ENCODE measurements at places on chromosomes 12 and 14.

GRCh38 chr12:1662761-1663439 is 28.0 kb upstream of the ADIPOR2 start:
- no peak for DNase-seq

DNA sequence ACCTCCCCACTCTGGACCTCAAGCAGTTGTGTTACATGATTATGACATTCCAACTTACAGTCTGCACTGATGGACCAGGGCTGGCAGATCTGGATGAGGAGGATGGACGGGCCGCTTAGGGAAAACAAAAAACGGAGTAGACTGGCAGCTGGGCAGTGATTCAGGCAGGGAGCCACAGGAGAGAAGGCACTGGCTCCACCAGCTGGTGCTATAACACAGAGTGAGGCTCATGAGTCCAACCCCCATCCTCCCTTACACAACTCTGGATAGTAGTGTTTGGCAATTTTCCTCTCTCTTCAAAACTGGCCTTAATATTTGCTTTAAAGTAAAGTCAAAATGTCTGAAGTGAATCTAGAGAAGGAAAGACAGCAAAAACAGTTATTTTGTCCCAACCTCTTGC is 9.7 kb upstream of the RIC8B start:
- no peak for DNase-seq

DNA sequence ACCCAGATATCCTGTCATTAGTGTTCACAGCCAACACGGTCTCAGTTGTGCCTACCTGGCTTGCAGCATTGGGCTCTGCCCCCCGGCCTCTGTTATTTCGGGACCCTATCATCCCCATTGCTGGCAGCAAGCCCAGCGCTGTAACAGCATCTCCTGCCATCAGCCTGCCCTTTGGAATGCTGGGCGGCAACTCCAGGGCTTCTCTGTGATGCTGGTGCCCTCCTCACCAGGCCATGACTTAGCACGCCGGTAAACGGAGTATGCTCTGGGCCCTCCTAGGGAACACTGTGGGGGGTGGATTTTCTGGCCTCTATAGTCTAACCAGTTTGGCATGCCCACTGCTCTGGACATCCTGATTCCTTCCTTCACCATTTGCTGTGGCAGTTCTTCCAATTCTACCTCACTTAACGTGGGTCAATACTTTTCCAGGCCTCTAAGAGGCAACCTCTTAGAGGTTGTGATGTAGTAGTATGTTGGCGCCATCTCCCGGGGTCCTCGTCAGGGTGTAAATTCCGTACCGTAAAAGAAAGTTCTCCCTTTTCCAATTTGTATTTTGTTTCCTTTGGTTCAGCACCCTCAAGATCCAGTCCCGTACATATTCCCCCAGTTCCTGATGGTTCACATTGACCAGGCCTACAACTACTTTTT is 80.0 kb downstream of the SINHCAF start:
- no peak for DNase-seq

DNA sequence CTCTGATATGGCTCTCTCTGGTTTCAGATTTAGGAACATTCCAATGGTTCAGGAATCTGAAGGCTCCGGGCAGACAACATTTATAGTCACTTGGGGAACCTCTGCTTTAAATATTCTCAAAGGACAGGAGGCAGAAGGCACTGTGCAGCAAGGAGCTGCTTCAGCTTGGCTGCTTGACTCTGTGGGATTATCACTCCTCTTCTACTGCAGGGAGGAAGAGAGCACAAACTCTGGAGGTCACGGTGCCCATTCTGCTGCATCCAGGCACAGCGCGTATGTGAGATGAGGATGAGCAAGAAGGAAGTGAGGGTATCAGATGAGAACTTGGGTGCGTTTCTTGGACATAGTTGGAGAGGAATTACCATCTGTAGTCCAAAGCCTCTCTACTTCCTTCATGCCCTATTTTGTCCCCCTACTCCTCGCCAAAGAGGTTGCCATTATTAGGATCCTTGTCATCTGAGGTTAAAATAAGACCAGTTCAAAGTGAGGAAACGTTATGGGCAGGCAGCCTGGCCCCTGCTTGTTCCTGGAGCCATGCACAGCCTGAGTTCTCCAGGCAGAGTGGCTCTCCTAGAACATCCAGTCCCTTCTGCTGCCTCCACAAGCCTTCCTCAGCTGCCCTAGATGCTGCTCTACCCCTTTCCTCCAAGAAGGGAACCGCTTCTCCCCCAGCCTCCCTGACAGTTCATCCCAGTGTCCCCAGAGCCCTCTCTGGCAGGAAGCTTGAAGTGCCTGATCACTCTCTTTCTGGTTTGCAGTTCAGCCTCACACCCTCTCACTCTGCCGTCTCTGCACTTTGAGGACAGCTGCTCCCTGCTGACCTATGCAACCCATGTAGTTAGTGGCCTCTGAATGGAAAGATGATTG is 12.5 kb downstream of the FGF6 start:
- DNase-seq: no peak

DNA sequence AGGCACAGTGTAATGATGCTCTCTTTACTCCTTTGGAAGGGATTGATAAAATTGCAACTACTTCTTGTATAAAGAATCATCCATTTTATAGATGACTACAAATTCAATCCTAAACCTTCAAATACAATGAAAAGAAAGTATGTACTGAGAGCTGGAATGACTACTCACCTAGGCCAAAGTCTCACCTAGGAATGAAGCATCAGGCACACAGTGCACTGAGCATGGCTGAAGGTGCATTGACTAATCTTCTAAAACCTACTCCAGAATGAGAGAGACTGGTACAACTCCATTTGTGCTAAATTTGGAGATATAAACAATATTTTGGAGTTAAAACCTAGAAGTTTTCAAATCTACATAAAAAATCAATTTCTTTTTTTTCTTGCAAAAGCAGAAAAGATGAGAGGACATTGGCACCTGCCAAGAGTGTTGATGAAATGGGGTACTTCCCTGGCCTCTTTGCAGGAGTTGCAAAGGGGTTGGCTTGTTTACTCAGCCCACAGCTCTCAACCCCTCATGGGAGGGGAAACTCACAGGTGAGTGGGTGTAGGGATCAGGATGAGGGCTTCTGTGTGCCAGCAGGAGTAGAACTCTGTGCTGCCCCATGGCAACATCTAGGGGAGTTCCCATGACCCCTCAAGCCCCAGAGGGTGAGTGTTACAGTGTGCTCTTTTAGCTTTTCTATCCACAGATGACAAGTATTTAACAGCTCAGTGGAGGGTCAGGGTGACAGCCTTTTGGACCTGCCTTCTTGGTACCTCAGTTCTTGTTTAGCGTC is 31.3 kb downstream of the CLECL1 start:
- no peak for DNase-seq

DNA sequence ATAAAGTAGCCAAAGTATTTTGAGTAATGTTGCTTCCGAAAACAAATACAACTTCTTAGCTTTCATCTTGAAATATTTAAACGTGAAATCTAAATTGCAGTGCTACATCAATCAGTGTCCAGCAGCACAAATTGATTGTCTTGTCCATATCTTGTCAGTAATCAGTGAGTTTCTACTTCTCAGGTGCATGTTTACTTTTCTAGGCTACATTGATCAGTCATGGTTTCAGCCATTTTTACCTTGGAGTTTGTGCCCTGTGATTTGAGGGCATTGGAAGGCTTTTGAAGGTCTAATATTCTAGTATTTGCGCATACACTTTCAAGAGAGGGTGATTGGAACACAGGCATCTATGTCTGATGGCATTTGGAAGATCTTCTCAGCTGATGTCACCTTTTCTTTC is 12.4 kb downstream of the RMST start:
- no peak for DNase-seq

DNA sequence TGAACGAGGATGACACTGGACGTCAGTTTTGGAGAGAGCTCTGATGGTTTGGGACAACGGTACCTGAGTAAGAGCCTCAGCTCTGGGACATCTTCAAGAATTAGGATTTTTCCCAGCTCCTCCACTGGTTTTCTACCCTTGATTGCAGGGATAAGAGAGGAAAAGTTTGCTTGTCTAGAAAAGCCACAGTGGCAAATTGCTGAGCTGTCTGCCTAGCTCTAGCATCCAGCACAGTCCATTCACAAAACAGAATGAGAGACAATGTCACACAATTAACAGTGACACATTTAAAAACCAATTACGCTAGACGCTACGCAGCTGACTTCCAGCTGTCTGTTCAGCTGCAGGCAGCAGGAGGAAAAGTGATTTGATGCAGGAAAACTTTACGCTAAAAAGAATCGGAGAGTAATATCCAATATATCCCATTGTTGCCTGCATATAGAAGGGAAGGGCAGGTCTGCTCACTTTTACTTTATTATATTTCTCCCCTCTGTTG is 168.1 kb upstream of the PRICKLE1 start:
- no peak for DNase-seq

- DNase-seq: no peak
These were observed 365.6 kb upstream of the TBX3 start for GRCh38 chr12:115049614-115050013.

GRCh38 chr12:106133136-106134087 is 5.3 kb downstream of the NUAK1 start:
- no peak for DNase-seq

GRCh38 chr14:87468531-87468930 is 524.5 kb downstream of the GALC start:
- DNase-seq: no peak

DNA sequence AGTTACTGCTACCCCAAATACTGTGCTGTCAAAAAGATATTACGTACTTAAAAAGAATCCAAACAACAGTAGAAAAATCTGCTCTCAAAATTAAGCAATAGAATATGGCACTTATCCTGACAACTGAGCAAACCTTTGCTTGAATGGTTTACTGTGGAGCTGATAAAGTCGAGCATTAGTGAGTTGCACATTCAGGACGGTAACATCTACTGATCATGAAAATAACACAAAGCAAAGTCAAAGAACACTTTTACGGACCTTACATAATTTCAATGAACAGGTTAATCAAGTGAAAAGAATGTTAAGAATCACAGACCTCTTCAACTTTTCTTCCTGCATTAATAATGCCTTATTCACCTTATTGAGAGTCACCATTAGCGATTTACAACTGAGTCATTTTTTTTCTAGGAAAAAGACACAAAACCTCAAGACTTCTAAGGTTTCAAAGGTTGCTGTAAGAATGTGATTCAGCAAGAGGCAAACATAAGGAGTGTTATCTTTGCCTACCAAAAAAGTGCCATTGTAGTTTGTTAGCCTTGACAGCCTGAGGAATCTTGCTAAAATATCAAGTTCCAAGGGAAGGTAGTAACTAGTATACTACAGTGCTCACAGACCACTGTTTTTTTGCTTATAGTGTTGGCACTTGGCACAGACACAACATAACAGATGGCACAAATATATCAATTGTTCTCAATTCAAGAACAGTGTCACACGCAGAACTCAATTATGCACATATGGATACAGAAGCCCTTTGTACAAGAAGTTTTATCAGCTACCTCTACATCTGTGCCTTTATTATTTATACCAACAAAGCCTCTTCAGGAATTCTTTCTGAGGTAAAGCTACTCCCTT is 334.2 kb upstream of the RPL10L start:
- no peak for DNase-seq

GRCh38 chr14:101120641-101121507 is 217.4 kb upstream of the RTL1 start:
- no peak for DNase-seq

DNA sequence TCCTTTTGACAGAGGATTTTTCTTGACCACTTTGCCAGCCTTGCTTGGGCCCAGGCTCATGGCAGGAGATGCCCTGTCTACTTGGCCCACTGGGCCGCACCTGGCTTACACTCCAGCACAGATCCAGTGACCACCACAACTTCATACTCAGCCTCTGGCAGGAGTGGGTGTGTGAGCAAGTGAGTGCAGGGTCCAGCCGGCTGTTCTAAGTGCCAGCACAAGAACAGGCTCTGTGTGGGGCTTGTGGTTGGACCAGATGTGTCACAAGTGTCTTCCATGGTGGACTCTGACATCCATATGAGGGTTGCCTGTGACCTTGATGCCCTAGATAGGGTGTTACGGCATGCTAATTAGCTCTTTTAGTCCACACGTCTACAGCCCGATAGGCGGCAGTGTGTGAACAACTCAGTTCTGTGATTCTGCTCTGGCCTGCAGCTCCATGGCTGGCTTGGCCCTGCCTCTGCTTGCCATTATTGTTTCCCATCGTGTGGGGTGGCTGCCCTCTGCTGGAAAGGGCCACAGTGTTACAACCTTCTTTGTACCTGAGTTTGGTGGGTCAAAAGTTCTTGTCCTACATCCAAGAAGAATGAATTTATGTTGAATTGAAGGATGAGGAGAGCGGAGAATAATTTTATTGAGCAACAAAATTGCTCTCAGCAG is 1089.1 kb downstream of the SLC6A15 start:
- no peak for DNase-seq

DNA sequence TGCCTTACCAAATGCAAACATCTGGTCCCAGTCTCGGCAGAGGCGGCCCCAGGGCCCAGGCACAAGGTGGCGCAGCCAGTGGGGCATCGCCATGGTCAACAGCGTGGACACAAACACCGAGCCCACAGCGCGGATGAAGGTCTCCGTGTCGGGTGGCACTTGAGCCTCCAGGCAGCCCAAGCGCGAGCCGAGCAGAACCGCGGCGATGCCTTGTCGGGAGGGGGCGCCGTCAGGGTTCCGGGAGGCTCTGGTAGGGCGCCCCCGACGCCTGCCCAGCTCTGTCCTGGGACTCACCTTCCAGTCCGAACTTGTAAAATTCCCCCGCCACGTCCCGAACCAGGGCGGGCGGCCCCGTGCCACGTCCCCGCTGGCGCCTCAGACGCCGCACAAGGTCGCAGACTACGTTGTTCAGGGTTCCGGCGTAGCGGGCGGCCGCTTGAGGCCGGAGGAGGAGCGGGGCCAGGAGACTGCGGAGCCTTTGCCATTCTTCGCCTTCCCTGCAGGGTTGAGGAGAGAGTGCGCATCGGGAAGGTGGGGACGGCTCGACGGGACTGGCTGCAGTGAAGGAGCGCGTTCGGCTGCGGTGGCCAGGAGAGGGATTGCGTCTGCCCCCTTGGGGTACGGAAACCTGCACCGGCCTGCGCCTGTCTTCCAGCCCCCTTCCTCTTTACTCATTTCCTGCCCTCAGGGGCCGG is 1.7 kb downstream of the CYP27B1 start:
- no peak for DNase-seq

- DNase-seq: no peak
These were observed 336.8 kb upstream of the TMTC1 start for GRCh38 chr12:30120522-30120921.

GRCh38 chr12:5916785-5917290 is 28.2 kb downstream of the ANO2 start:
- no peak for DNase-seq

- no peak for DNase-seq
These were observed 230.5 kb downstream of the AKAP6 start for GRCh38 chr14:32559590-32559989.

DNA sequence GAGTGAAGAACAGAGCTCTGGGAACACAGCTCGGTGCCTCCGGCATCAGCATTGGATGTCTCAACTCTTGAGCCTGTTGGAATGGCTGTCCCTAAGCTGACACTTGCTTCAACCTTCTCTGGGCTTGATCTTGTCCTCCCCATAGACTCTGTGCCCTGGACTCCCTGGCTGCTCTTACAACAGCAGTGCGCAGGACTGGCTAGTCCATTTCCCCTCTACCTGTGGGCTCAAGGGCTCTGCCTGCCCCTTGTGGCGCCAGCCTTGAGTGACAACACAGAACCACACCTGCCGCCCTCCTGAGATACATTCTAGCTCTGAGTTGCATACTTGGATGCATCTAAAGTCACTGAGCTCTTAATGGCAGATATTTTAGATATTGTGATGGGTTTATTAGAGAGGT is 6.2 kb downstream of the CRADD start:
- DNase-seq: no peak

GRCh38 chr14:76012354-76012753 is 26.8 kb downstream of the IFT43 start:
- no peak for DNase-seq
